ENCODE measurements at places on chromosomes 2 and 18.

- DNase-seq, result no peak
These were observed 128.7 kb downstream of the MAP3K20 start for GRCh38 chr2:173204316-173204715.

DNA sequence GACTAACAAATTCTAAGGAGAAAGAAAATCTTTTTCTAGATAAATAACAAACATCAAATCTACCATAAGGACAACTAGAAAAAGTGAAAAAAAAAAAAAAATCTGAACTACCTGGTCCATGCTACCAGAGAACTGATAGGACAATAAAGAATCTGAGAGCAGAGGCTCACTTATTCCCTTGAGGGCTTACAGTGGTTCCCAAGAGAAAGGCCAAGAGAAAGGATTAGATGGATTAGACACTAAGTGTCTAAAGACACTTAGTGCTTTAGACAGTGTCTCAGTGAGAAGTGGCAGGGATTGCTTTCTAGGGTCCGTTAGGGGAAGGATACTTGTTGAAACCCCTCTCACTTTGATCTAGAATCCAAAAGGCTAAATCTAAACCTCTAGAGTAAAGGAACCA lies 78.2 kb downstream of the COA5 start:
- DNase-seq, result no peak

GRCh38 chr18:13680612-13681011 lies 45.7 kb downstream of the FAM210A start:
- no peak for DNase-seq

GRCh38 chr18:43004421-43004820 lies 111.1 kb downstream of the RIT2 start:
- no peak for DNase-seq

DNA sequence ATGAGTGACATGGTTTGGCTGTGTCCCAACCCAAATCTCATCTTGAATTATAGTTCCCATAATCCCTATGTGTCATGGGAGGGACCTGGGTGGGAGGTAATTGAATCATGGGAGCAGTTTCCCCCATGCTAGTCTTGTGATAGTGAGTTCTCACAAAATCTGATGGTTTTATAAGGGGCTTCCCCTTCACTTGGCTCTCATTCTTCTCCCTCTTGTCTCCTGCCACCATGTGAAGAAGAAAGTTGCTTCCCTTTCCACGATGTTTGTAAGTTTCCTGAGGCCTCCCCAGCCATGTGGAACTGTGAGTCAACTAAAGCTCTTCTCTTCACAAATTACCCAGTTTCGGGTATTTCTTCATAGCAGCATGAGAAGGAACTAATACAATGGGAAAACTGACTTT lies 14.0 kb downstream of the DNAH7 start:
- DNase-seq, result no peak

- DNase-seq, result no peak
These were observed 4.1 kb downstream of the LDAH start for GRCh38 chr2:20818820-20819219.

DNA sequence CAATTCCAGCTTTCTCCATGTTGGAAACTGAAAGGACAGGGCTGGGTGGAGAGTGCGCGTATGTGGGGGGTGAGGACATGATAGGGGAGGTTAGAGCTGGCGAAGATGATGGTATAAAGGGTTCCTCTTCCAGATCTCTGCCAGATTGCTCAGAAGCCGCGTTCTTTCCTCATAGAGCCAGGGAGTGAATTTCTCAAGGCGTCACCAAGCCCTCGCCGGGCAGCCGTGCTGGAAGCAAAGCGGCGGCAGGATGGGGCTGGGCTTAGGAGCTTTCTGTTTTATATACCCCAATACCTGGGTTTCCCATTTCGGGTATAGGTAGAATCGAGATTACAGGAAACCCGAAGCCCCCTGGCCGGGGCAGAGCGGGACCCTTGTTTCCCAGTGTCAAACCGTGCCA lies 43.8 kb downstream of the DDX18 start:
- DNase-seq, result no peak

DNA sequence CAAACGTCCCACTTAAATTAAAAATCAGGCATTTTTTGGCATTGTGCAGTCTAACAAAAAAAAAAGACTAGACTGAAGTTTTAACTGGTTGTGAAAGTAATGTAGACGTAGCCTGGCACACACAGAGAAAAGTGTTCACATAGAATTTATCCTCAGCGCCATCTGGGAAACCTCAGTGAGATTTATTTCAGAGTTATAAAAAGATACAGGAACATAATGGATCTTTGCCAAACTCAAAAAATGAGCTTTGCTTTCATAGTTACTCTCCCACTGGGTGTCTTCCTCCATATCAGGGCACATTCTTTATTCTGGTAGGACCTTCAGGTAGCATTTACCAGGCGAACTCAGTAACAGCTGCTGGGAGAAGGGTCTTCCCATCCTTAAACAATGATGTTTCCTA lies 532.4 kb upstream of the SALL3 start:
- DNase-seq, result no peak

DNA sequence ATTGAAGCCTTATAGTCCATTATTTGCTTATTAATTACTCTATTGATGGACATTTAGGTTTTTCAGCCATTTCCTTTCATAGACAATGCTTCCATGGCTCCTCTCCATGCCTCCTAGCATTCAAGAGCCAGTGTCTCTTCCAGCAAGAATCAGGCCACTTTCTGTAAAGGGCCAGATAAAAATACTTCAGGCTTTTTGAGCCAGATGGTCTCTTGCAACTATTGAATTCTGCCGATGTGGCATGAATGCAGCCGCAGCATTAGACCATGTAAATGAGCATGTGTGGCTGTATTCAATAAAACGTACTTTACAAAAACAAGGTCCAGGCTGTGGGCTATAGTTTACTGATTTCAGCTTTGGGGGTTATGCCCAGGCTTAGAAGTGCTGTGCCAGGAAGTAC lies 38.5 kb downstream of the TRAF3IP1 start:
- DNase-seq, result no peak

- DNase-seq, result no peak
These were observed 24.8 kb upstream of the TBC1D8 start for GRCh38 chr2:101175991-101176390.
